Activated T-cell treated with anti-CD3 and anti-CD28 coated beads, Interleukin-2, amount 50 U/mL, for 1 hour (primary cell): ENCODE measurements at places on chromosomes 7 and 10.
A peak's percentile ranks its signal among the peaks of the same experiment; 100 is the strongest.

- no peak for DNase-seq
Observed at GRCh38 chr7:45479781-45480180, 94.4 kb upstream of the ADCY1 start.

DNA sequence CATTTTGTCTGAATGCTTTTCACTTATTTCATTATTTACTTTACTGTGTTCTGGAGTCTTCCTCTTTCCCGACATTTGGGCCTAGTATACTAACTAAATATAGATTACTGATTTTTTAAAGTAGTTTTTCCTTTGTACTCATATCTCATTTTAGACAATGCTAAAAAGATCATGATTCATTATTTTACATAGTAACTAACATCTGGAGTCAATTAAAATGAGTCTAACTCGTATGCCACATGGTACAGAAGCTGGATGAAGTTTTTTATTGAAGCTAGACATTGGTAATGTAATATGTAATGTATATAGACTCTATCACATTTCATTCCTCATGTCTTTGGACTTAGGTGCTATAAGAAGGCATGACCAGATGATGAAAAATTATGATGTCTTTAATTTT is 156.3 kb upstream of the HGF start:
- DNase-seq, result no peak

- DNase-seq, result no peak
Observed at GRCh38 chr10:90222939-90223338, 521.5 kb downstream of the KIF20B start.

- DNase-seq, result no peak
Observed at GRCh38 chr10:124079864-124080263, 13.5 kb downstream of the CHST15 start.

DNA sequence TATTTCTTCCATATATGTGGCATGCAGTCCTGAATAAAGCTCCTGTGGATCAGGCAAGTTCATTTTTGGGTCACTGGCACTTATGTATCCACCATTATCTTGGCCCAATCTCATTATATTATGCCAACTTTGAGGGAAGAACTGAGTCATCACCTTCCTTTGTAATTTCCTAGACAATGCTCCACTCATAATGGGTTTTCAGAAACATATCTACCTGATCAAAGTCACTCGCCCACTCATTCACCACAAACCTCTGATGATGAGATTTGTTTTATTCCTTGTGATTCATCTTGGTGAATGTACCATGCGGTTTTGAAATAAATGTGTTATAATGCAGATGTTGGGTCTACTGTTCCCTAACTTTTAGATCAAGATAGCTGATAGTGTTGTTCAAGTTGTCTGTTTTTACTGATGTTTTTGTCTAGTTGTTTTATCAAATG is 525.8 kb downstream of the KIF20B start:
- DNase-seq, result no peak

GRCh38 chr7:28037220-28038010 is 143.2 kb downstream of the JAZF1 start:
- DNase-seq, result no peak

DNA sequence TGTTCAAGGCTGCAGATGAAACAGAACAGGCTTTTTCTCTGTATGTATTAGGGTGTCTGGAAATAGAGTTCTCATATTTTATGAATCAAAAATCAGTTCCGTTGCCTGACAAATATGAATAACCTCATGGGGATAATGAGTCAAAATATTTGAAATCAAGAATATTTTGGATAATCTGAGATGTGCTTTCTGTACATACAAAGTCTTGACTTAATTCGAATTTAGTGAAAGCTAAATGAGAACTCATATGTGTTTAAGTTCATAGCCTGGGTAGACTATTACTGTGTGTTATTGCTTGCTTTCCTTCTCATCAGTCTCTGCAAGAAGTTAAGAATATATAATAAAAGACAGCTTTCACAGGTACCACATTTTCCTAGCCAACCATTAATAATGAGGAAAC is 689.0 kb downstream of the REEP3 start:
- DNase-seq, result no peak

DNA sequence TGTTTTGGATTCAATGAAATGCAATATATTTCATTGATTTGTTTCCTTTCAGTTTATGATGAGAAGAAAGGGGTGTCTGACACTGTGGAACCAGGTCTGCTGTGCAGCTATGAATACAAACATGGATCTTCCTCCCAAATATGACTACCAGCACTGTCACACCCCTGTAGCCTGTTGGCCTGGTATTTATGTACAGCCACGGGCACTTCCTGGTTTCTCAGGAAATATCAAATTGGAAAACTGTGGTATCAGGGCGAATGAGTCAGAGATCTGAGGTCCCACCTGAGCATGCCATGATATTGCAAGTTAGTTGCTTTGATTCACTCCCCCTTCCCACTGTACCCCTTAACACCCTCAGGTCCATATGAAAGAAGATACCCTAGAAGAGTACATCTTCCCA is 87.8 kb downstream of the DNMBP start:
- no peak for DNase-seq

DNA sequence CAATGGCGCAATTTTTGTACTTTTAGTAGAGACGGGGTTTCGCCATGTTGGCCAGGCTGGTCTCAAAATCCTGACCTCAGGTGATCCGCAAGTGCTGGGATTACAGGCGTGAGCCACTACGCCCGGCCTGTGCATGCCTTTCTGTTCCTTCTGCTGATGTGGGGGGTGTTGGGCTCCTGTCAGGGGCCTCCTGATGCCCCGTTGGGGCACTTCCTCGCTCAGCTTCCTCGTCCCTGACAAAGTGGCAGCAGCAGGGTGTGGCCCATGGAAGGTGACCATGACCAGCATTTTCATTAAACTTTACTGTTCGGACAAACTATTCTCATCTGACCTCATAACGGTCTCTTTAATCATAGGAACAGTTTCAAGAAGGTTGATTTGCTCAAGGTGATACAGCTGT is 69.4 kb downstream of the TBXAS1 start:
- DNase-seq, result no peak

DNA sequence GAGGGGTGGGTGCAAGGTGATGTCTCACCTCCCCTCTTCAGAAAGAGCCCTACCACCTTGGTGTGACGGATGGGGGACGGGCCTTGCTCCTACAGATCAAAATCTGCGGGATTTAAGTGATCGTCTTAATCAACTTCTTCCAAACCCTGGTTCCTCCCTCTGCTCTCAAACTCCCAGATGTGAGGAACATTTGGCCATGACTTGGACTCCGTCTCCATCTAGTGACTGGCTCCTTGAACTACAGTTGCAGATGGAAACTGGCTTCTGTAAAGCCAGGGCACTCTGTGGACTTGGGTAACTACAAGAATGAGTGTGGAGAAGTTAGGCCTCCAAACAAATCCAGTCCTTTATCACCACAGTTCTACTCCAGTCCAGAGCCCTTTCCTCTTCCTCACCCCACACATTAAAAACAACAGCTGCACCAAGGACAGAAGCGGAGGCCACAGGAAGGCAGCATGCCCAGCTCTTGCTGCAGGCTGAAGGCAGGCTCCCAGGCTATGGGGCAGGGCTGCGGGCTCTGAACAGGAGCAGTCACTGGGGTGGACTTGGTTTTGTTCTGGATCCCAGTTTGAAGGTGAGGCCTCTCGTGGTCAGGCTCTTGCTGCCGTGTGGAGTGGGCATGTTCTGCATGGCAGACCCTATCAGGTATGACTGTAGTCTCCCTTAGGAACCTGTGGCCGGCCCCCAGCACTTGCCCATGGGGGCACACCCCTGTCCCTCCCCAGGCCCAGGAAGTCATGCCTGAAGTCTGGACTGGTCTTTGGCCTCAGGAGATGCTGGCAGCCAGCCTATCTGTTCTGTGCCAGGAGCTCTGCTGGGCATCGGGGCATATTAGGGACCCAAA is 79.4 kb downstream of the VWC2 start:
- no peak for DNase-seq

DNA sequence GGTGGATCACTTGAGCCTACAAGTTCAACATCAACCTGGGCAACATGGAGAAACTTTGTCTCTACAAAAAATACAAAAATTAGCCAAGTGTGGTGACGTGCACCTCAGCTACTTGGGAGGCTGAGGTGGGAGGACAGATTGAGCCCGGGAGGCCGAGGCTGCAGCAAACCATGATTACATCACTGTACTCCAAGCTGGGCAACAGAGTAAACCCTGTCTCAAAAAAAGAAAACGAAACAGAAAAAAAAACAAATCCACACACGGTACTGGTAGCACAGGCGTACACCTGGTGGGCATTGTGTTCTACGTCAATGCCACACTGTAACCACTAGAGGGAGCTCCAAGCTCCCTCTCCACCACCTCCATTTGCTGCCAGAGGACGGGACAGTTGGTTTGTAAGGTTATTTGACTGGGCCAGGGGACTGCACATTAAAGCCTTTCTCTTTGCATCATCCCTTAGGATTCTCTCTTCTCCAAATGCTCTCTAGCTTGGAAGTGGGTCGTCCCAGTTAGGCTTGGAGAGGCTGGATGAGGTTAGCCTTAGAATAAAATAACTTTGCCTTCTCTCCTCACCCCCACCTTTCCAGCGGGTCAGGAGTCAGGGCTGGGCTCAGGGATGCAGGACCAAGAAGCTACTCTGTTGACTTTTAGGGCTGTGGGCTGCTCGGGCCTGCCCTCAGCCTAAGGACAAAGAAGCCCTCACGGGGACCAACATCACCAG is 130.8 kb downstream of the SORBS1 start:
- peak; percentile 23 for DNase-seq

DNA sequence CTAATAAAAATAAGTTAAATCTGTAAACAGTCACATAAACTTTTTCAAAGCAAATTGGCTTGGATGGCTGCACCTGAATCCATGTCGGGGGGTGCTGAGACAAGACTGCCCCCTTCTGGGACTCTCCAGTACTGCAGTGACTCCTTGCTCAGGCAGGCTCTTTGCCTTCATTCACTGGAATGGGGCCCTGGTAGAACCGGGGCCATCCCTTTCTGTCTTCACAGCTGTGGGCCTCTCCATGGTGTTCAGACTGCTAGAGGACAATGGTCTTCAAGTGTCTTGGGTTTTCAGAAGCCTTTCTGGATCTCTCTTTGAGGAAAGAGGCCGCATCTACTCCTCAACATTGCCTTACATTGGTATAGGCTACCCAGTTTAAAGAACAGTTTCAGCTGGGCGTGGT is 16.1 kb upstream of the IMPDH1 start:
- DNase-seq, result peak; percentile 80

GRCh38 chr10:83332690-83333089 is 806.6 kb upstream of the GHITM start:
- no peak for DNase-seq

GRCh38 chr7:16817536-16817935 is 12.7 kb upstream of the AGR2 start:
- no peak for DNase-seq

DNA sequence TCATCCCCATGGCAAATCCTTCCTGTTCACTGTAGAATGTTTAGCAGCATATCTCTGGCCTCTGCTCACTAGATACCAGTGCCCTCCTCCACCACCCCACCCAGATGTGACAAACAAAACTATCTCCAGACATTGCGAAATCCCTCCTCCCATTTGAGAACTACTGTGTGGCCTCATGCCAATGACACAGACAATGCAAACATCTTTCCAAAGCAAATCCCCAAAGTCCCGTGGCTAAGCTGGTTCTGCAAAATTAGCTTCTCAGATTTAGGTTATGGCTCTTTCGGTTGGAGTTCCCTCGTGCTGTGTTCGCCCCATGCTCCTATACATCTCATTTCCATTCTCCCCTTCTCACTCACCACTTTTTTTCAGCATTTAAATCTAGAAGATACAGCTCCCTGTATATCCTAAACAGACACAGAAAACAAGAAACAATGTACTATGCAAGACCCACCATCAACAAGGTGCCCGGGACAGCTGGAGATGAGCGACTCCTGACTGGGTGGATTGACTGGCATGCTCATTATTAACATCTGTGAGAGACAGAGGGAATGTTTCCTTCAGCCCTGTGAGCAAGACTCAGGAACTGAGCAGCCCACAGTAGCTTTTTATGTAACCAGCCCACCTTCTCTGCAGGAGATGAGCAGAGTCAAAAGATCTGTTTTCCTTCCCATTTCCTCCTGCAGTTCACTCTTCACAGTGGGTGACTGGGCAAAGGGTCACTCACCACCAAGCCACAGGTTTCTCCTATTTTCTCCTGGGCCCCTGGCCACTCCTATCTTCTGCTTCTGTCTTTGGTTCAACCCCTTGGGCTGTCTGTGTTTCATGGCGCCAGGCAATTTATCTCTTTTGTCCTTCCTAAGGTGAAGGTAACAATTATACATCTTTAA is 225.7 kb upstream of the AOAH start:
- no peak for DNase-seq

- DNase-seq, result no peak
Observed at GRCh38 chr10:10128387-10128786, 889.3 kb upstream of the CELF2 start.

DNA sequence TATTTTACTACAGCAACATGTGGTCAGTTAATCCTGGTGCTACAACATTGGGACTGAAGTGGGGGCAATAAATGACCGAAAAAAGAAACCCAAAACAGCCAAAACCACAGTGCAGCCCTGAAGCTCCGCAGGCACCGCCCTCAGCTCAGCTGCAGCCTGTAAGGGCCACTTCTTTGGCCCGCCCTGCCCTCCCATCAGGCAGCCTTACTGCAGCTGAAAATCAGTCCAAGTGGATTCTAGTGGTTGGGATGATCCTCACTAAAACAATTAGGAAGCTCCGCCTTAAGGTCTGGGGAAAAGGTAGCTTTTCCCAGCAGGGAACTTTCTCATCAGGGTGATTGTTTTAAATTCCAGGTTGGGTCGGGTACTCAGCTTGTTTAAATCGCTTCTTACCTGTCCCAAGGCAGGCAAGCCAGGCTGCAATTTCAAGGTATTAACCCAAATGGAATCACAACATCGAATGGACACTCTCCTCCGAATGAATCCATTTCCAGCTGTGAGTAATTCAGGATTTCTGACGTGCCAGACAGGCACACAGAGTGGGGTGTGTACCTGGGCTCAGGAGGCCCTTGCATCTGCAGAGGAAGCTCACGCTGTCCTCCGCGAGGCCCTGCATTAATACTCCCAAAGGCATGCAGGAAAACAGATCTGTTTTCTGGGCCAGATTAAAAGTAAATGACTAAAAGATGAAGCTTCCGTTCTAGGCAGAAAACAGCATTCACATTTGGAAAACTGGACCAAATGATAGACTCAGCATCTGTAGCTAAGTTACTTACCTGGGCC is 104.3 kb downstream of the CREB5 start:
- no peak for DNase-seq

DNA sequence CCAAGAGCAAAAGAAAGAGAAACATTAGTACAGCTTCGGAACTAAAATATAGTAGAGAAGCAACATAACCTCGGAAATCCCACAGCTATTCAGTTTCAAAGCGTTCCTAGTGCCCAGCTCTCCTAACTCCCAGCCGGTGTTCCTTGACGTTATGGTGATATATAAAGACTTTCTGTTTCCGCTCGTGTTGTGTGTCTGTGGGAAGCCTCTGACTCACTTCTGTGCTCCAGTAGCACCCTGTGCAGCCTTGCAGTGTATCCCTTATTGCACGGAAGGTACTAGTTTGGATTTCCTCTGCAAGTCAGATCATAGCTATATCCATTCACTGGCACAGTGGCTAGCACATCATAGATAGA is 535 bp downstream of the ASAH2B start:
- DNase-seq, result peak; percentile 20

GRCh38 chr10:11684717-11685645 is 57.2 kb upstream of the ECHDC3 start:
- DNase-seq, result peak; percentile 74

- no peak for DNase-seq
Observed at GRCh38 chr7:21948887-21949540, 3.3 kb upstream of the CDCA7L start.
